Fibroblast of the conjunctiva (primary cell): ENCODE measurements at places on chromosomes 5 and 9.

DNA sequence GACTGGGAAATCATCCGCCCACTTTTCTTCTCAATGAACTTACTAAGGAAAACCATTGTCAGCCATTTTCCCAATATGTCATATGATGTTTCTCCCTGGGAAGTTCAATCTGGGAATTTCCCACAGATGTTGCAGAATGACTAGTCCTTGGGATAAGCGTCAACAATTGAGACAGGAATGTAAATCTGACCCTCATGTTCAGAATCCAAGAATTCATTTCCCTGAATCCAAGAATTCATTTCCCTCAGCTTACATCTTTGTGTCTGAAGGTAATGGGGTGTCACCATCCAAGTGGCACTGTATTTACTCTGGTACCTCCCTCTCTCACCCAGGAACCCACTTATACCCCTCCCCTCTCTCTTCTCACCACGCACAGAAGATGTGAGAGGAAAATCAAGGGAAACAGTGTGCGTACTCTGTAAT lies 7.4 kb downstream of the KLF9 start:
- DNase-seq = no peak

DNA sequence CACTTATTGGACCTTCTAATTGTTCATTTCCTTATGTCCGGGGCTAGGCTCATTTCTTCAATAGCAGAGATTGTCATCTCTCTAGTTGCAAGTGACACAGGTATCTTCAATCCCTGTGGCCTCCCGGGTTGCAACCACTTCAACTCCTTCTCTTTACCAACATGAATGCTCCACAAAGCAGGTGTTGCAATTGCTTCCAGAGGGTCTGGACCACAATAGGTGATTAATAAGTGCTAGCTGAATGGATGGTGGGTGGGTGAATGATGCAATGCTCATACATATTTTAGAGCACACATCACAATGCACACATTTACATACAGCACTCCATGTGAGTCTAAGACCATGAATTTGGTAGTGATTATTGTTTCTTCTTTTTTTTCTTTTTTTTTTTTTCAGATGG lies 2.6 kb downstream of the CEMIP2 start:
- DNase-seq = no peak

DNA sequence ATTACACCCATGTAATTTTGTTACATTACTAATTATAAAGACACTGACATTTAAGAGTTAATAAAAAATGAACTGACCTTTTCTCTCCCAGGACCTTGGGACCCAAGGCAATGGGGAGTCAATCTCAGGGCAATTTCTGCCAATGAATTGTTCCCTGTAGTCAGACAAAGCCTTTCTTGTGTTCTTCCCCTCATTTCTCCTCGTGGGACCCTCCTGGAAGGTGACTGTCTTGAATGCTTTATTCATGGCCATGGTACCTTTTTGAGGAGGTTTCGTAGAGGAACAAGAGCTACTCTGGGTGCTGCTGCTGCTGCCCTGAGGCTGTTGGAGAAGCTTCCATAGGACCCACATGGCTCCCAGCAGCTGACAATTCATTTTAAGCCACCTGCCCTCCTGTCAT lies 190.3 kb downstream of the SNX18 start:
- no peak for DNase-seq

DNA sequence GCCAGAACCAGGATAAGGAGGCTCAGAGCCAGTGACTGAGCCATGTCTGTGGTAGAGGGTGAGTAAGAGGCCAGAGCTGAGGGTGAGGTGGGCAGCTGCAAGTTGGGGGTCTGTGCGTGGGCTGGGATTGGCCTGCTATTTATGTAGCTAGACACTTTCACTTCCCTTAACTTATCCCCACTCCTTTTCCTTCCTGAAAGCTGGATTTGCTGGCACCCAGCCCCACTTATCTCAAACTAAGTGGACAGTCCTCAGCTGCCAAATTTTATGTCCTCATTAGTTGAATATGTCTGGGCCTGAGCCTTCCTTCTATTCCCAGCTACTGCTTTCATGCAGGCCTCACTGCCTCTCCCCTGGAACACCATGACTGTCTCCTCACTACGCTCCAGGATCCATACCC lies at the start of gene CCL21:
Gene CCL21 (minus strand): TSS at position 114 of the 400 bp plus-strand sequence. CDS start 70 bp downstream, at position 44.
- DNase-seq = no peak

GRCh38 chr9:129624947-129625346 lies 1.0 kb upstream of the NTMT1 start:
- DNase-seq = no peak

DNA sequence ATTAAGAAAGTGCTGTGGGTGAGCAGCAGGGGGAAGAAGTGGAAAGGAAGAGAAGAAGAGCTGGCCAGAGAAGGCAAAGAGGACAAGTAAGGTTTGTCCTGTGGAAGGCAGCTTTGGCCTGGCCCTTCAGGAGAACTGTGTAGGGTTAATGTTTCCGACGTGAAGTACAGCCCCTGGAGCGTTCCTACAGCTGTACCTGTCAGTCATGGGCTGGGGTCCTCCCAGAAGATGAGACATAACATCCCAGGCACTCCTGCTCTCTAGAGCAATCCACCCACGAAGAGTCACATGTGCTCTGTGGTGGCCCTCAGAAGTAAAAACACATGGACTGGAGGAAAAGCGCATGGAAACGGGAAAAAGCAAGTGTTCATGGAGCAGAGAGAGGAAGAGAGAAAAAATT lies 237.4 kb downstream of the CAAP1 start:
- no peak for DNase-seq

GRCh38 chr9:99056886-99057664 lies 47.8 kb upstream of the TGFBR1 start:
- DNase-seq = no peak

DNA sequence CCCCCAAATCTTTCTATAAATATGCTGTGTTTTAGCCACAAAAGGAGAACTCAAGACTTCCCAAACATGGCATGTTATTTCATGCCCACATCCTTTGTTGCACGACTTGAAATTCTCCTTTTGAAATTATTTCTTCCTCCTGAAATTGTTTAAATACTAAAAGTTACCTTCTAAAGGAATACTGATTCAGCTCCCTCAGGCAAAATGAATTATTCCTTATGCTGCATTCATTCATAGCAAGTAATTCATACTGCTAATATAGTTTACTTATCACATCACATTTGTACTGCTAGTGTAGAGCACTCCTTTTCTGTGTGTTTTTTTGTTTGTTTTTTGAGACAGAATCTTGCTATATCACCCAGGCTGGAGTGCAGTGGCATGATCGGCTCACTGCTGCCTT lies 45.7 kb downstream of the BHMT start:
- DNase-seq = no peak

- DNase-seq = no peak
These were observed 37.1 kb upstream of the PRUNE2 start for GRCh38 chr9:76943054-76943453.
